ENCODE measurements at places on chromosomes 4 and X.
A peak's percentile ranks its signal among the peaks of the same experiment; 100 is the strongest.

GRCh38 chr4:57148831-57149505, 38.8 kb upstream of the IGFBP7 start:
- DNase-seq = no peak

- no peak for DNase-seq
Measured at GRCh38 chr4:5797866-5798265, 86.9 kb downstream of the EVC start.

- DNase-seq = no peak
Measured at GRCh38 chr4:146059151-146059550, 116.4 kb upstream of the LSM6 start.

- no peak for DNase-seq
Measured at GRCh38 chr4:169922632-169923276, 103.4 kb downstream of the MFAP3L start.

DNA sequence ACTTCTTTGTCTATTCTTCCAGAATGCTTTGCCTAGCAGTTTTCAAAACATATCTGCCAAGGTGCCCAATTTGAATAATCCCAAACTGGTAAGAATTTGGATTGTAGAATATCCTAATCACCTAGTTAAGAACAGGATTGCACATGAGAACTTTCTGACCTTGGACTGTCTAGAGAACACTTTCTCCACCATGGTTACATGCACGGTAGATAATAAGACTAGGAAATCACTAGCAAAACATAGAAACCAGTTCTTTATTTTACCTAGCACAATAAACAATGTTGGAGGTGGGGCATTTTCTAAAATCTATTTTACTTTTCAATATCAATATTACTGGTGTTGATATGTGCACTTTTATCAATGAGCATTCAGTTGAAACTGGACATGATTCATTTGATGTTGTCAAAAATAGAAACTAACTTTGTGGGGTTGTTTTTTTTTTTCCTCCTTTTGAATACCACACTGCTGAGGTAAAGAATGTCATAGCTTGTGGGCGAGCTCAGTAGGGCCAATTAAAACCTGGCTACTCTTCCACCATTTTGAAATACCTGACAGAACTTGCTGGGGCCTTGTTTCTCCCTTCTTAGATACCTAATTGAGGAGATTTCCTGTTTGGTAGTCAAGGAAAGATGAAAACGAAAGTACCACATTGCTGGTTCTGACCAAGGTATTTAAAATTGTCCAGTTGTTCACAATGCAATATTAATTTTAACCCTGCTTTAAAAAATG, 10.4 kb downstream of the MID1IP1 start:
- DNase-seq = no peak

DNA sequence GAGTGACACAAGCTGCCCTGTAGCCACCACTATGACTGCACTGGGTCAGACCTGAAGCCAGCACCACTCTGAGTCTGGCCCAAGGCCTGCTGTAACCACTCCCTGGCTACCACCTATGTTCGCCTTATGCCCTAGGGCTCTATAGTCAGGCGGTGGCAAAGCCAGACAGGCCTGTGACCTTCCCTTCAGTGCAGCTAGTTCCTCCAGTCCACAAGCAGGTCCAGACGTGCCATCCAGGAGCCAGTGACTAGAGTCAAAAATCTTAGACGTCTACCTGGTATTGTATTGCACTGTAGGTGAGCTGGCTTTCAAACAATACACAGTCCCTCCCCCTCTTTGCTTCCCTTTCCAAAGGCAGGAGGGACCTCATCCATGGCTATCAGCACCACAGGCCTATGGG, 54.0 kb upstream of the RNF128 start:
- DNase-seq = no peak

- DNase-seq = no peak
Measured at GRCh38 chrX:12962041-12962504, 12.8 kb upstream of the TMSB4X start.

- DNase-seq = no peak
Measured at GRCh38 chrX:63884821-63885790, 100.1 kb upstream of the ARHGEF9 start.

GRCh38 chr4:152448038-152448707, 87.7 kb downstream of the FBXW7 start:
- DNase-seq = no peak

DNA sequence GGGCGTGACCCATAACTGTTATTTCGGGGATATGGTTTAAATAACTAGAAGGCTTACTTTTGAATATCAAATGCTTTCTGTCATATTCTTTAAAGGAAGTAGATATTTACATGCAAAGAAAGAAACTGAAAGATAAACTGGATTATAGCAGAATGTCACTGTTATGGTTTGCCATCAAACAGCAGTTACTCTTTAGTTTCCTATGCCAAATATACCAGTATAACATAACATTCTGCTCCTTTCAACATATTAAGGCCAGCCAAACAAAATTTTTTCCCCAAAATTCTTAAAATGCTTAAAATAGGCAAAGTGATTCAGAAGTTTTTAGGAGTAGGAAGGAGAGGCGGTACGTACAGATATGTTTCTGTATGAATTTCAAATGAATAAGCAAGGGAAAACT, 27.0 kb downstream of the KDM6A start:
- DNase-seq = no peak

- DNase-seq = no peak
Measured at GRCh38 chr4:173958445-173958844, 325.0 kb downstream of the FBXO8 start.

GRCh38 chr4:181166742-181167399, 1076.3 kb upstream of the TENM3 start:
- DNase-seq = no peak

DNA sequence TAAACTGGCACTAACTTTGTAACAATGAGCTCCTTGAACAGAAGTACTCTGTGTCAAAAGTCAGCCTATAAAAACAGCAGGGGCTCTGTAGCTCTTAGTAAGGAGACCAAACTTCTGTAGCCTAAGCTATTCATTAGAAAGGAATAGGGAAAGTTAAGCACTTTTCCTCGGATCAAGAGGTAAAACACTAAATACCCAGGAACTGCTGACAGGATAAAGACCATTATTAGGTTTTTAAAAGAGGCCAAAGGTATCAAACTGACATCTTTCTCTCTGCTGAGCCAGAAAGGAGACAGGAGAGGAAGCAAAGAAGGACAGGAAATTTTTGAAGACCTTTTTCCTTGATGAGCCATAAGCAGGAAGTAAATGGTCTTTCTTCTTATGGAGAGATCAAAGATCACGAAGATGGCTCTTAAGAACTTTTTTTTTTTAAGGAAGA, 31.9 kb downstream of the ANAPC10 start:
- no peak for DNase-seq

GRCh38 chr4:110514889-110515479, 39.0 kb downstream of the ENPEP start:
- no peak for DNase-seq

DNA sequence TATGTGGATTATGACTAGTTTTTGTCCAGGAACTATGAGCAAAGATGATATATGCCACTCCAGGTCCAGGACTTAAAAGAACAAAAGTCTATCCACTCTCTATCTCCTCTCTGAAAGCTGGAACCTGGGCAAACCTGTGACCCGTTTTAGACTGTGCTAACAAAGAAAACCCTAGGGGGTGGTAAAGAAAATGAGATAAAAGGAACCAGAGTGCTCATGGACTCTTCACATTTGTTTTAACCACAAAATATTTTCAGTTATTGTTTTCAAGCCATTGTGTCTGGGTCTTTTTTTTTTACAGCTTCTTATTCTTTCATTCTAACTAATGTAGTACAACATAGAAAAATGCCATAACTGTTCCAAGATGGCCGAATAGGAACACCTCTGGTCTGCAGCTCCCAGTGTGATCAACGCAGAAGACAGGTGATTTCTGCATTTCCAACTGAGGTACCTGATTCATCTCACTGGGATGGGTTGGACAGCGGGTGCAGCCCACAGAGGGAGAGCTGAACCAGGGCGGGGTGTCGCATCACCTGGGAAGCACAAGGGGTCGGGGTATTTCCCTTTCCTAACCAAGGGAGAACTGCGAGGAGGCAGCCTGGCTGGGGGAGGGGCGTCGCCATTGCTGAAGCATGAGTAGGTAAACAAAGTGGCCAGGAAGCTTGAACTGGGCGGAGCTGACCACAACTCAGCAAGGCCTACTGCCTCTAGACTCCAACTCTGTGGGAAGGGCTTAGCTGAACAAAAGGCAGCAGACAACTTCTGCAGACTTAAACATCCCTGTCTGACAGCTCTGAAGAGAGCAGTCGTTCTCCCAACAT, 45.1 kb downstream of the CHM start:
- no peak for DNase-seq

DNA sequence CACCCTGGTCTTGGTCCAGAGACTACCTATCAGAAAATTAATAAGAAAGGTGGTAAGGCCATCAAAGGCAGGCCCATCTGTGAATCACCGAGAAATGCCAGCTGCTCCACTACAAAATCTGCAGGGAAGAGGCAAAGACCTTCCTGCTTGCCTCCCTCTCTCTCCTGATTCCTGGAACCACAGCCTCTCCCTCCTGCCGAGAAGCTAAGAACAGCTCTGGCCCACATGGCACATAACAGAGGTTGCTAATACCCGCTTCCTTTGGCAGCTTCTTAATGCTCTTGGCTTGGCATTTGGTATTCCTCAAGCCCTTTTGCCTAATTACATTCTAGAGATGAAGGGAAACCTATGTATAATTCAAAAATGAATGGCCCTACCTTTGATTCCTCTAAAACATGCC, 32.9 kb downstream of the RAI2 start:
- no peak for DNase-seq

GRCh38 chr4:113955411-113955810, 24.0 kb downstream of the ARSJ start:
- no peak for DNase-seq

DNA sequence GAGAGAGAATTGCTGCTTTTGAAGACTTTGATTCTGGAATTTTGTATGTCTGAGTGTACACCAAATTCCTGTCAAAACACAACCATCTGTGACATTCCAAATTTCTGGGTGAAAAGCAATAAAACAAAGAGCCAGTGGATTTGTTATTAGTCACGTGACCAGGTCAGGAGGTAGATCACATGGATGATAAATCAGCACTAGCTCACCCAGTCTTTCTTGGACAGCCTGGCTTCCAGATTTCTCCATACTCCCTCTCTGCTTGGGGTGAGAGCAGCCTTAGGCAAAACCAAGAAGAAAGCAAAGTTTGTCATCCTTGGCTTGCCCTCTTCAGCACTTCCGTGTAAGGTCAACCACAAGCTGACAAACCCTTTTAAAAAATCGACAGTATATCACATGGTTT, 194.2 kb downstream of the CLCN4 start:
- no peak for DNase-seq

GRCh38 chr4:116005806-116006088, 892.3 kb upstream of the NDST4 start:
- no peak for DNase-seq

DNA sequence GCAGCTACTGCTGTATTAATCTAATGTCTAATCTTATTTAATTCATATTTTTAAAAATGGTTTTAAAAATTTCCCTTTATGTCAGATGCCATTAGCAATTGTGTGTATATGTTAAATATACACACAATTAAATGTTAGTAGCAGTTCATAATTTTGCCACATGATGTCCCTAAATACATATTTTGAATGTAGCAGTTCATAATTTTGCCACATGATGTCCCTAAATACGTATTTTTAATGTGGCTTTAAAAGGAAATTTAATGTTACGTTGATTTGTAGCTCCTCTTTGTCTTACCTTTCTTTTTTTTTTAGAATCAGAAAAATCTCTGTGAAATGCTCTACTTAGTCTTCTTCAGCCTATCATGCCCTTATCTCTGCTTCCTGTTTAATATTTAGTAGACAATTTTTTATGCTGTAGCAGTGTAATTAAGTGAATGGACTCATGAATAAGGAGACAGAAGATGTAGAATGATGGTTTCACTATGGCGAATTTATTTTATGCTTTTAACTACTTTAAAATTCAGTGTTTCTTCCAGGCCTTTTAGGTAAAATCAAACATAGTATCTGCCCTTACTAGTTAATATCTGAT, 26.1 kb downstream of the RBM46 start:
- DNase-seq = no peak

- DNase-seq = no peak
Measured at GRCh38 chrX:117397844-117398243, 718.8 kb downstream of the KLHL13 start.

- peak; percentile 74 for DNase-seq
Measured at GRCh38 chr4:3369781-3370674, 71.7 kb upstream of the HGFAC start.

GRCh38 chr4:40228497-40229365, 31.9 kb downstream of the RHOH start:
- DNase-seq = no peak

DNA sequence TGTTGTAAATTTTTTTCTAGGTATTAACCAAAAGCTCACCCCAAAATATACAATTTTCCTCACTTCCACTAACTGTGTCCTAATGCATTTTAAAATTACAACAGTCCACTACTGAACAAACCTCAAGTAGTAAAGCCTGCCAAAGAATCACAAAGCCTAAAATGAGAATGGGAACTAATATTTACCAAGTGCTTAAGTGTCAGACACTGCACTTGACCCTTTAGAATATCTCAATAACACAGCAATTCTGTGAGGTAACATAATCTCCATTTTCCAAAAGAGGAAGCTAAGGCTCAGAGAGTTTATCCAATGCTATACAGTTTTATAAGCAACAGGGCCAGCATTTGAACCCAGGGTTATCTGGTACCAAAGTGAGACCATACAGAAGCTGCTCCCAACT, 4.9 kb downstream of the SLC9A7 start:
- DNase-seq = no peak

GRCh38 chr4:174047363-174047762, 236.1 kb downstream of the FBXO8 start:
- no peak for DNase-seq

GRCh38 chrX:13059637-13060499, 15.4 kb upstream of the FAM9C start:
- no peak for DNase-seq

GRCh38 chrX:72176981-72177380, 4.6 kb upstream of the PIN4 start:
- DNase-seq = no peak

GRCh38 chrX:133482056-133482952, 67.0 kb upstream of the GPC4 start:
- DNase-seq = no peak

- no peak for DNase-seq
Measured at GRCh38 chr4:113820108-113820507, 58.6 kb upstream of the CAMK2D start.

GRCh38 chrX:29130905-29131304, 543.7 kb downstream of the IL1RAPL1 start:
- no peak for DNase-seq

DNA sequence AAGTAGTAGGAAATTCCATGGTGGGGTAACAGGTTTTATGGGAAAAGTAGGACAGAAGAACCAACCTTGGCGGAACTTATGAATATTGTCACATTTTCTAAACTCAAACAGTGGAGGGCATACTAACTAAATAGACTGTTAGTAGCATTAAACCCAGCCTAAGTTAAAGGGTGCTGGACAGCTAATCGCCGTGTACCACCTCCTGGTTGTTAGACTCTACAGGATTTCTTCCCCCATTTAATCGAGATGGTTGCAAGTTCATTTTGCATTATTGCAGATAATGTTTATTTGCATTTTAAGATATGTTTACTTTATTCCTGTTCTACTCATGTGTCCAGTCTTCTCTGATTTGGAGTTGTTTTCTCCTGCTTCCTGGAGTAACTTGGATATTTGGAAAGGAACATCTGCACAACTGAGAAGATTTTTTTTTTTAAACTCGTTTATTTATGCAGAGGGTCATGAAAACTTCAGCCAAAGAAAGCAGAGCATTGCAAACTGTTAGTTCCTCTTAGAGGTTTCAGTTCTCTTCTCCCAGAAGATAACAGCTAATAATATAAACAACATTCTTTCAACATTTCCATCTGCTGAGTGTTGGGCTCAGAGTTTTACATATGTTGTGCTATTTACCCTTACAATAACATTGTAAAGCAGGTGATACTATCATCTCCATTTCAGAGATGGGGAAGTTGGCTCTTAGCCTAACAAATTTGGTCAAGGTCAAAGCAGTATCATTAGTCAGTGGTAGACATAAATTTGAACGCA, 51.5 kb upstream of the TBC1D9 start:
- no peak for DNase-seq

Measured in heart left ventricle (tissue), 16 donors.